Nasal cavity respiratory epithelium epithelial cell of viscerocranial mucosa (primary cell): ENCODE measurements at places on chromosomes 13 and 19. TPM values are rescaled to one million over a fixed set of nuclear protein-coding genes. Genes with fewer than 3 reads are reported as not detected.

Gene KIR3DL1
- not detected in 2 replicates for total RNA-seq

Gene ECSIT
- total RNA-seq: 28.5 and 34.9 TPM in 2 replicates

Gene IZUMO1
- total RNA-seq: 0.36 and 0.68 TPM in 2 replicates

Gene SMIM17
- 0.21 and 0.34 TPM in 2 replicates for total RNA-seq

Gene CGB5
- not detected in 2 replicates for total RNA-seq

Gene ZNF181
- 13.3 and 16.6 TPM in 2 replicates for total RNA-seq

Gene CPAMD8
- 0.34 and 2.6 TPM in 2 replicates for total RNA-seq

Gene ZBTB32
- total RNA-seq: not detected in 2 replicates

Gene C19orf67
- 0.14 TPM in 1 of 2 replicates, not detected in the other for total RNA-seq

Gene LIM2
- total RNA-seq: not detected in 2 replicates

Gene ZNF91
- 21.2 and 36.9 TPM in 2 replicates for total RNA-seq

Gene ARRDC5
- total RNA-seq: not detected in 2 replicates

Gene KLK10
- 36.2 and 66.0 TPM in 2 replicates for total RNA-seq

Gene FFAR1
- total RNA-seq: not detected in 2 replicates

Gene KLK15
- total RNA-seq: not detected in 2 replicates

Gene LYL1
- total RNA-seq: 0.50 and 0.68 TPM in 2 replicates

Gene SHC2
- 0.34 and 3.3 TPM in 2 replicates for total RNA-seq

Gene IGFL2
- total RNA-seq: 2.4 TPM in 1 of 2 replicates, not detected in the other

Gene NANOS3
- total RNA-seq: 0.14 TPM in 1 of 2 replicates, not detected in the other

Gene CCNA1
- total RNA-seq: 17.0 and 150 TPM in 2 replicates

Gene TSSK6
- total RNA-seq: 3.6 and 4.4 TPM in 2 replicates

Gene ZNF772
- 14.4 and 25.0 TPM in 2 replicates for total RNA-seq

Gene ZNF439
- 1.0 and 5.3 TPM in 2 replicates for total RNA-seq

Gene C2CD4C
- total RNA-seq: 0.21 and 0.34 TPM in 2 replicates

Gene PSG3
- total RNA-seq: not detected in 2 replicates

Gene TMEM221
- total RNA-seq: 0.21 TPM in 1 of 2 replicates, not detected in the other

Gene STARD13
- 0.68 and 1.9 TPM in 2 replicates for total RNA-seq

Gene TNFAIP8L1
- total RNA-seq: 0.68 and 0.85 TPM in 2 replicates

Gene ANGPTL8
- total RNA-seq: not detected in 2 replicates

Gene ZNF610
- 1.4 and 6.5 TPM in 2 replicates for total RNA-seq

Gene ZBTB7A
- total RNA-seq: 22.2 and 67.0 TPM in 2 replicates

Gene ACP7
- 1.1 and 2.1 TPM in 2 replicates for total RNA-seq

Gene BAX
- 55.3 and 64.6 TPM in 2 replicates for total RNA-seq

Gene POMP
- 57.2 and 61.5 TPM in 2 replicates for total RNA-seq

Gene ZNF714
- total RNA-seq: 5.1 and 9.8 TPM in 2 replicates

Gene ZNF442
- total RNA-seq: 4.1 and 4.3 TPM in 2 replicates

Gene ZSCAN4
- total RNA-seq: under 0.01 and 0.50 TPM in 2 replicates

Gene FGF22
- not detected in 2 replicates for total RNA-seq

Gene FCAR
- total RNA-seq: not detected in 2 replicates

Gene C19orf81
- total RNA-seq: 0.68 TPM in 1 of 2 replicates, not detected in the other

Gene KCNJ14
- total RNA-seq: 1.4 and 4.5 TPM in 2 replicates

Gene ZNF677
- 19.1 and 29.0 TPM in 2 replicates for total RNA-seq

Gene BORCS8
- total RNA-seq: 9.0 and 10.6 TPM in 2 replicates

Gene SPRED3
- 0.34 and 0.71 TPM in 2 replicates for total RNA-seq

Gene GRIK5
- total RNA-seq: 0.28 and 0.34 TPM in 2 replicates

Gene ZNF730
- total RNA-seq: 0.50 TPM in 1 of 2 replicates, not detected in the other

Gene RFXAP
- 1.4 and 2.6 TPM in 2 replicates for total RNA-seq

Gene HIPK4
- total RNA-seq: under 0.01 and 0.07 TPM in 2 replicates

Gene OR7A5
- total RNA-seq: not detected in 2 replicates

Gene IGFL4
- total RNA-seq: not detected in 2 replicates

Gene AMER2
- total RNA-seq: not detected in 2 replicates

Gene PTH2
- total RNA-seq: not detected in 2 replicates

Gene CEACAM3
- 0.07 TPM in 1 of 2 replicates, not detected in the other for total RNA-seq

Gene REEP6
- total RNA-seq: 1.4 and 4.2 TPM in 2 replicates

Gene NFKBIB
- total RNA-seq: 22.9 and 34.5 TPM in 2 replicates

Gene GFY
- not detected in 2 replicates for total RNA-seq

Gene CASP14
- under 0.01 TPM in 2 replicates for total RNA-seq

Gene BEST2
- not detected in 2 replicates for total RNA-seq

Gene ZNF835
- total RNA-seq: under 0.01 and 0.36 TPM in 2 replicates
